ENCODE measurements at places on chromosomes 7 and 10.

- DNase-seq, result no peak
Measured at GRCh38 chr7:42091461-42092291, 145.3 kb downstream of the GLI3 start.

GRCh38 chr10:4820804-4821401 lies 5.1 kb upstream of the AKR1E2 start:
- DNase-seq, result no peak

GRCh38 chr10:90988802-90989201 lies 67.9 kb upstream of the ANKRD1 start:
- no peak for DNase-seq

DNA sequence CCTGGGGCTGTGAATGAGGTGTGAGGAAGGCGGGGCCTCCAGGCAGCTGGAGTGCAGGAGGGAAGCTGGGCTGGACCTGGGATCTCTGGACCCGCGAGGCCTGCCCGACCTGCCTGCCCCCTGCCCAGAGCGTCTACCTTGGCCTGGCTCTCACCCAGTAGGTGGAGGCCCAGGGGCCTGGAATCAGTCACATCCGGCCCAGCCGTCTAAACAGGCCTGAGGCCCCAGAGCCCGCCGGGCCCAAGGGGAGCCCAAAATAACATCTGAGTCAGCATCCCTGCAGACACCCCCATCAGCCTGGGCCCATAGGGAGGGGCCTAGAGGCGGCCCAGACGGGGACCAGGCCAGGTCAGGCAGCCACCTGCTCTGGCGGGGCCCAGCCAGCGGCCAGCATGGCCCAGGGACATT lies 15.1 kb upstream of the ELN start:
- no peak for DNase-seq

DNA sequence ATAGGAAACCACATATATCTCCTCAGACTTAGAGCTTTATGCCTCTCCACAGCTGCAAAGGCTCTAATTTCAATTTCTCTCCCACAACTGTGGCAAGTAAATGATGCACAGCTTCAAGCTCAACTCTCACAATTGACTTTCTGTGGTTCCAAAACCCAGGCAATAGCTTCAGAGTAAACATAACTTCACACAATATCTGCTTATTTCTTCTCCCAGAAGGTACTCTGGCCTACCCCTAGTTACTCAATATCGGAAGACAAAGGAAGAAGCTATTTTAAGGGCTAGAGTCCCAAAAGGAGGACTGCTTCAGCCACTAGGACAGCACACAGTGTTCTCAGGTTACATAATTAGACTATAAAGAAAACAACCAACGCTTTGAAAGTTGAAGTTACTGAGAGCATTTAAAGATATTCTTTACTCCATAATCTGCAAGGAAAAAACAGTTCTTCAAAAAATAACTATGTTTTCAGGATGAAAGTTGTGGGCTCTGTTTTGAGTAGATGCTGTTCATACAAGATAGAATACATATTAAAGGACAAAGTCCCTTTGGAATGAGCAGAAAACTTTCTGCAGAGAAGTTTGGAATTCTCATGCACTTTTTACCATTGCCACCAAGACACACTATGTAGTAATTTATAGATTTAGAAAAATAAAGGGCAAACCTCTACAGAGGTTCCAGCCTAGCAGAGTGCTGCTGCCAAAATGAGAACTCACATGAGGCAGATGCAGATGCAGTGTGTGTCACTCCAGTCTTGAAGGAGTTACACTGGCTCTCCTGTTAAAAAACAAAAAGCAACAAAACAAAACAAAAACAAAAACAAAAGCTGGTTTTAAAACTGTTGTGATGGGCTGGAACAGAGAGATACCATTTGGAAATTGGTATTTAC lies 81.8 kb downstream of the NT5C2 start:
- DNase-seq, result no peak

GRCh38 chr7:28955718-28956607 lies 2.2 kb downstream of the TRIL start:
- no peak for DNase-seq

DNA sequence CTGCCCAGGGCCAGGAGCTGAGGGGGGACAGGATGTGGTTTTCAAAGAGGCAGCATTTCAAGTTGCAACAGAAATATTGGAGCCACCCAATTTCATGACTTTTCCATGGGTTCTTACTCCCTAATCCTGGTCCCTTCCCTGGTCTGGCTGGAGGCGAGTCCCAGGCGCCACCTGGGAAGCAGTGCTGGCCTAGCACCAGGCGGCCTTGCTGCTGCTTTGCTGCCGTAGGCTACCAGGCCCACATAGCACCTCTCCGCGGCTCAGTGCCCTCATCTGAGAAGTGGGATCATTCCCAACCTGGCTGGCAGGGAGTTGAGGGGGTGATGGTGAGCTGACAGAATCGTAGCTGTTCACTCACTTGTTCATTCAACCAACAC lies 33.7 kb downstream of the ZMIZ1 start:
- DNase-seq, result no peak

DNA sequence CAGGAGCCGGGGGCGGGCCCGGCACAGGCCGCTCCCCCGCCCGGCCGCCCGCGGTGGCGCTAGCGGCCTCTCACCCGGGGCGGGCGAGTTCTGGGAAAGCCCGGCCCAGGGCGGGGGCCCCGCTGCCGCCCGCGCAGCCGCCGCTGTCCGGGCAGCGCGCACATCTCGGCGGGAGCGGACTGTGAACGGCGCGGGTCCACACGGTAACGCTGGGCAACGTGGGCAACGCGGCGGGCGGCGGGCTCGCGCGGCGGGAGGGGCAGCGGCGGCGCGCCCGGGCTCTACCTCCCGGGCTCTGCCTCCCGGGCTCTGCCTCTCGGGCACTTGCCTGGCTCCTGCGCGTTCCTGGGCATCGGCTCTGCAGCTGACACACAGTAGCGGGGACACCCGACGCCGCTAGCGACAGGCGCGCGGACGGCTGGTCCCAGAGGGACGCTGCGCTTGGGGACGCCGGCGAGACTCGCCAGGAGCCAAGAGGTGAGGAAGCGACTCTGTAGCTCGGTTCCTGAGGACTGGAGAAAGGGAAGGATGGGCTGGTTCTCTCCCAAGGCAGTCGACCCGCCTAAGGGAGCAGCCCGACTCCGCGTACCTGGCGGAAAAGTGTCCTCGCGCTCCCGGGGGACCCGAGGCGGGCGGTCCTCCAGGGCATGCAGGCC lies at the start of gene PLCE1:
PLCE1 (plus strand) TSS at position 150 of the 656 bp plus-strand sequence. CDS start 37,116 bp downstream, outside the sequence.
- DNase-seq, result no peak

DNA sequence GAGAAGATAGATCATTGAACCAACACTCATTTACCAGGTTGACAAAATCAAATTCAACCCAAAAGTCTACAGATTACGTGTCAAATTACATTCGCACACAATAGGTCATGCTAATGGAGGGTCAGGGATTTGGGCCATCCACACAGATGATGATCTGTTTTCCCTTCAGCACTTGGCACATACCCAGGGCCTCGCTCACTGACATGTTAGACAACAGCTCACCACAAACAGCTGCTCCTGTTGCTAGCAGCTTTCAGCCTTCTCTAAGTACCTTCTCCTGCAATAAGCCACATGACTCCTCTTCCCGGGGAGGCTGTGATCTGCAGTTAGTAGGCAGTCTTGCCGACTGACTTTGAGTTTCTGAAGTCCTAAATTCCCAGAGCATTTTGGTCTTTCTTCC lies 18.4 kb downstream of the NKX2-3 start:
- no peak for DNase-seq

- no peak for DNase-seq
Measured at GRCh38 chr10:33178026-33178755, 156.3 kb downstream of the NRP1 start.

DNA sequence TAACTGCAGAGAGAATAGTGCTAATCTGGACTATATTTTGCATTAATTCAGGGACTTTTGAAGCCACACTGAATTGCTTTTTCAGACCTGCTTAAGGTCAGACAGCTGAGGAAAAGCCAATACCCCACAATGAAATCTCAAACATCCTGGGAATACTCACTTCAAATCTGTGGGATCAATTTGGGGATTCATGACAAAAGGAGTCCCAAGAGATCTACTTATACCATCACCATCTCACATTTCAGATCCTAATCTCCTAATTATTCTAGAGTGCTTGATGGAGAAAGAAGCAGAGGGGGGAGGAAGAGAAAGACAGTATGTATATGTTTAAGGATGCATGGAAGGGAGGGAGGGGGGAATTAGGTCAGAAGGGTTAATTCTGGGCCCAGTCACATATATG lies 202.2 kb downstream of the CACNA2D1 start:
- DNase-seq, result no peak

- no peak for DNase-seq
Measured at GRCh38 chr7:43954524-43955228, 28.4 kb downstream of the UBE2D4 start.

- DNase-seq, result no peak
Measured at GRCh38 chr7:52325237-52325636, 710.2 kb upstream of the POM121L12 start.

DNA sequence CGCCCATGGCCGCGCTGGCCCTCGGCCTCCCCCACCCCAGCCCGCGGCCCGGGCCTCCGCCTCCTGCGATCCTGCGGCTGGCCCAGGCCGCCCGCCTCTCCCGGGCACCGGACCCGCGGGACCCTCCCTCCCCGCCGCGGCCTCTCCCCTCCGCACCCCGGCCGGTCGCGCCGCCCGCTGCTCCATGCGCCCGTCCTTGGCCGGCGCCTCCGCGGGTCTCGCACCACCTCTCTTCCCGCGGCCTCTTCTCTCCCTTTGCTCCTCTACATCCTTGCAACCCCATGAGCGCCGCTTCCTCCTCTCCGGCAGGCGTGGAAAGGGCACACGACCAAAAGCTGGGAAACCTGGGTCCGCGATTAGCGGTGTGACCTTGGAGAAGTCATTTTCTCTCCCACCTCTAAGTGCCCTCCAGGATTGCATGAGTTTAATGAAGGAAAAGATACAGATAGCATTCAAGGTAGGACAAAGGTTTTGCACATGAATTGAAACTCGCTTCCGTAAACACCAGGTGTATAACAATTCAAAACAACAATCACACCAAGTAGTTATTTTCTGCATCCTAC lies 448 bp upstream of the SRPK2 start:
- no peak for DNase-seq

DNA sequence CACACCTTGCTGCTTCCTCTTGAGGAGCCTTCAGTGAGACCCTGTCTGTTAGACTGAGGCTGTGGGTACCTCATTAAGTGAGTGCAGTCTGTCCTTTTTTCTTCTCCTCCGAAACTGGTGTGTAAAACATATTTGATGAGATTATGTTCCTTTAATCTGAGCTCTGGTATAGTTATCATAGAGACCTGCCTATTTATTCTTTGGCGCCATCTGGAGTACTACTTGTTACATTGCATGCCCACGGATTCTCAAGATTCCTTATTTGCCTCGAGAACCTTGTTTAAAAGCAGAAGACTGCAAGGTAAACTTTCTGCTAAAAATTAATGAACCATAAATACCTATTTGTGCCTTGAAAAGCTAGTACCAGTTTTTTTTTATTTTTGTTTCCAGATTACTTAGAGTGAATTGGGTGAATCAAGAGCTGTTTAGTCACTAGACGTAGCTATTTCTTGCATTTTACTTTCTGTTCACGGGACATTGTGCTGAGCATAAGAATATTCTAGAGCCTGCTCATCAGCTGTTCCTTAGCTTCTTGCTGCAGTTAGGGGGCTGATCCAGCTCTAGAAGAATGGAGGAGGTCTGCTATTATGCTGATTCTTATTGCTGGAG lies 16.9 kb upstream of the STMP1 start:
- DNase-seq, result no peak

DNA sequence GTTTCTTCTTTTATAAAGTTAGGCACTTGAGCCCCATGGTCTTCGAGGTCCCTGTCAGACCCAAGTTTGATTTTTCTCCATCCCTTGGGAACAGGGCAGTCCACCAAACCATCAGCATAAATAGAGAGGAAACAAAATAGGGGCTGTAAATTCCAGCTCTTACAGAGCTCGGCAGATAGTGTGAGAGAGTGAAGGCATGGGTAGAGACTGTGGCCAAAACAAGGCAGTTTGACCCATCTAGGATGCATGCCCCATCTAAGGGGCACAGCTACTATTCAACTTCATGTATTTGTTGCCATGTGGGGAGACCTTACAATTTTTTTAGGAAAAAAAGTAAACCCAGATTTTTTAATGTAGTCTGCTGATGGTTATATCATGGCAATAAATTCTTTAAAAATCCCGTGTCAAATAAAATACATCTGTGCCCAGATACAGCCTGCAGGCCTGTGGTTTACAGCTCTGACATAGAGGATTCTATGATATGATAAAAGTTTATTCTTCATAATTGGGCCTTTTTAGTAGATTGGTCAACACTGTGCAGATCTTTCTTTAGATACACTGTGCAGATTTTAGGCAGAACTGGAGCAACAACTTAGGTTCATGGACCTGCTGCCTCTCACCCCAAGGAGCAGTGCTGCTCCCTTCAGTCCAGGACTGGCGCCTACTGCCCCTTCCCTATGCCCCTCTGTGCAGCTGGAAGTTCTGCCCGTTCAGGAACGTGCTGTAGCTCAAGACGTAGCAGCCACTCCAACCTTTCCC lies 5.3 kb downstream of the PPP1R3C start:
- DNase-seq, result no peak

- no peak for DNase-seq
Measured at GRCh38 chr10:48814933-48815332, 124.7 kb downstream of the LRRC18 start.

- DNase-seq, result no peak
Measured at GRCh38 chr10:88938039-88938438, 14.5 kb downstream of the ACTA2 start.

GRCh38 chr10:24206334-24206733 lies 2.6 kb upstream of the KIAA1217 start:
- DNase-seq, result no peak

DNA sequence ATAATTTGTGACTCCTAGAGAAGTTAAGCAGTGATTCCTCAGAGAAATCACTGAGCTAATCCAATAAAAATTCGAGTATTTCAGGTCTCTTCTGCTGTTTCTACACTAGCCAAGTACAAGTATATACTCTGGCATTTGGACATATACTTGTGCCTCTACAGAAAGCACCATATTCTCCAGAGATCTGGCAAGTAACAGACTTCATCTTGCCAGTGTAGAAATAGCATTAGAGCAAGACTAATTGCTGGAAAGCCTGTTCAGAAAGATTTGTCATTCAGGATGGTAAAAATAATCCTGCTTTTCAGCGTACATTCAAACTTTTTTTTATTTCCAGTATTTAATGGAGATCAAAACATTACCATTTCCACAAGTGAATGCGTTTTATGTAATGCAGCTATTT lies 410.8 kb upstream of the ETV1 start:
- DNase-seq, result no peak

GRCh38 chr7:50629238-50629901 lies 64.2 kb upstream of the DDC start:
- DNase-seq, result no peak

All from stimulated activated CD4-positive, alpha-beta T cell treated with anti-CD3 and anti-CD28 coated beads, TNF-alpha, amount 100 ng/mL, for 24 hours (primary cell).